ENCODE measurements at places on chromosomes 6 and 20. TPM values are rescaled to one million over a fixed set of nuclear protein-coding genes. Genes with fewer than 3 reads are reported as not detected.

The RSPH9 gene
- 2.9 TPM for total RNA-seq

The TBC1D22B gene
- 12.8 TPM for total RNA-seq

The TREML1 gene
- total RNA-seq = not detected

The GJA1 gene
- 6.8 TPM for total RNA-seq

The SAMD3 gene
- total RNA-seq = not detected

The UFL1 gene
- 26.2 TPM for total RNA-seq

The STXBP5 gene
- 5.3 TPM for total RNA-seq

The PBOV1 gene
- not detected for total RNA-seq

The DDAH2 gene
- 138 TPM for total RNA-seq

The CST5 gene
- not detected for total RNA-seq

The TCF15 gene
- 0.86 TPM for total RNA-seq

The VPS16 gene
- total RNA-seq = 49.1 TPM

The NKAIN2 gene
- total RNA-seq = not detected

The SLC44A4 gene
- total RNA-seq = not detected

The LAMA4 gene
- 155 TPM for total RNA-seq

The TULP4 gene
- total RNA-seq = 92.8 TPM

The OXT gene
- total RNA-seq = not detected

The C6orf163 gene
- 1.5 TPM for total RNA-seq

The SCAF8 gene
- 28.0 TPM for total RNA-seq

The C4A gene
- 2.1 TPM for total RNA-seq

The ZNF341 gene
- total RNA-seq = 3.8 TPM
